AML-193 (cell line): ENCODE measurements at places on chromosomes 16 and 17.

DNA sequence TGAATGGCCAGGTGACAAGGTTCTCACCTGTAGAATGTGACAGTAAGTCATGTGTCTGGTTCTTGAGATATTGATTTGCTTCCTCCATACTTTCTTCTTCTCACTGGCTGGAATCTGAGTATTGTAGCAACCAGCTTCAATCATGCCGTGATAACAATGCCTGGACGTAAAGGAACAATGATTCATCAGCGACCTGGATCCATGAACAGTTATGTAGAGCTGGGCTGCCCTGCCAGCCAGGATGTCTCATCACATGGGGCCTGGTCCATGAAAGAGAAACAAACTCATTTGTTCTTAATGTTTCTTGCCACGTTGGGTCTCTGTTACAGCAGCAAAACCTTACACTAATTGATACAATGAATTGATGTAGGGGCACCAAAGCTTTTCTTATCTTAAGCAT lies 627.2 kb downstream of the TOX3 start:
- DNase-seq = no peak

DNA sequence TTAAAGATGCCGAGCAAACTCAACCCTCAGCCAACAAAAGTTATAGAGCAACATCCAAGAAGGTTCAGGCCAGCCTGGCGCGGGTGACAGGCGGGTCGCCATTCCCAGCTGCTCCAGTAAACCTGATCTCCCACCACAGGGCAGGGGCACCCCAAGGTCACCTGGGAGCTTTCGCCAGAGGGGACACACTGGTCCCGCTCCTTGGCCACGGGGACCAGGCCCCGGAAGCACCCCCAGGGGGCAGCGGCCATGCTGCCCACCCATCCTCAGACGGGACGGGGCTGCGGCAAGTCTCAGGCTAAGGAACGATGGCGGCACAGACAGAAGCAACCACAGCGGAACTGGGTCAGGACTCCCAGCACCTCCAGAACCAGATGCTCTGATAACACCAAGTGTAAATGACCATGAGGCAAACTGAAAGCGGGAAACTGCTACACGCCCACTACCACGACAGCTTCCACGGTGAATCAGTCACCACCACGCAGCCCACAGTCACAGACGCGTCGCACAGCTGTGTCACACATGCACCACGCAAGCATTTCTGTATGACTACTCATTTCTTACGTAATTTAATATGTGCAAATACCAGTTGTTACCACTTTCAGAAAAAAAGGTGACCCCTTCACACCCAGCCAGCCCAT lies 14.1 kb upstream of the CCDC154 start:
- no peak for DNase-seq

- DNase-seq = no peak
These were observed 104.5 kb downstream of the CRLF3 start for GRCh38 chr17:30720013-30720471.

GRCh38 chr16:29910819-29911675 lies 10.8 kb downstream of the ASPHD1 start:
- no peak for DNase-seq

GRCh38 chr17:4086041-4086483 lies 56.8 kb downstream of the ZZEF1 start:
- no peak for DNase-seq

GRCh38 chr17:79781736-79782575 lies 4.0 kb downstream of the CBX2 start:
- DNase-seq = no peak

DNA sequence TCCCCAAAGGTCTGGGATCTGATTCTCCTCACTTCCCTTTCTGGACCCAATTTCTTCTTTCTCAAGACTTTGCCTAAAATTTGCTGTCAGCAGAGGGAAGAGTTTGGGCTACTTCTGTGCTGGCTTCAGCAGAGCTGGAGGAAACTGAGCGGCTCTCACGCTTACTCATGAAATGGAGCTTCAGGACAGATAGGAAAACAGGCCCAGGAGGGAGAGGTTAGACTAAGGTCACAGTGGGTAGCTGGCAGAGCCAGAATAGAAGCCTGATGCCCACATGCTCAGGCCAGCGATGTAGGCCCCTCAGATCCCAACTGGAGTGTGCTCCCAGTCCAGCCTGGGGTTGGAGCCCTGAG lies 593 bp downstream of the SLC38A7 start:
- peak; percentile 3 for DNase-seq

DNA sequence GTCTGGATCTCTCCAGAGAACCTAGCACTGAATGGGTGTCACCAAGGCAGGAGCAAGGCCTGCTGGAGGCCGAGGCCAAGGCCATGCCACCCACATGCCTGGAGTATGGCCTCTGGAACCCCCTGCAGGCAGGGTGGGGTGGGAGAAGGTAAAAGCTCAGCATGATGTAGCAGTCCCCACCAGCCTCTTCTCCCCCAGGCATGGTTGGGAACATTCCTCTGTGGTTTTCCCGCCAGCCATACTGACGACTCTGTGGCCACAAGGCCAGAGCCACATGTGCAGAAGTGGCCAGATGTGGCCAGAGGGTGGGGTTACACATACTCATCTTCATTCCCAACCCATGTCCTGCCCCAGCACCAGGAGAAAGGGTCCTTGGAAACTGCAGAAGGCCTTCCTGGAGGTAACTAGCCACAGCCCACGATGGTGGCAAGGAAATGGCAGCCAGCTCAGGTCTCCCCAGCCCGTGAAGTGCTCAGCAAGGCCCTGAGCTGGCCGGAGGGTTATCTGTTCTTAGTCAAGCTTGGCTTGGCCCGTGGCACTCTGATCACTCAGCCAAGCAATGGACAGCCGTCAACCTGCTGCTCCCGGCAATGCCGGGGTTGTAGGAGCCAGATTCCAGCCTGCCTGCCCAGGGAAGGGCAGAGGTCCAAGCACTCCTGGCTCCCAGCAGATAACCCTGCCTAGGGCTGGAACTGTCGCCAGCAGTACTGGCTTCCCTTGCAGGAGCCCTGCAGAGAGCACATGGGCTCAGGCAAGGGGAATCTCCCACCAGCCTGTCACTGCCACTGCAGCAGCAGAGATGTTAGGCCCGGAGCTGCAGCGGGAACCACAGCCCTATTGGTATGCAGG lies 26.1 kb downstream of the HDAC5 start:
- no peak for DNase-seq
